Immature natural killer cell (primary cell): ENCODE measurements at places on chromosomes 12 and 14.

DNA sequence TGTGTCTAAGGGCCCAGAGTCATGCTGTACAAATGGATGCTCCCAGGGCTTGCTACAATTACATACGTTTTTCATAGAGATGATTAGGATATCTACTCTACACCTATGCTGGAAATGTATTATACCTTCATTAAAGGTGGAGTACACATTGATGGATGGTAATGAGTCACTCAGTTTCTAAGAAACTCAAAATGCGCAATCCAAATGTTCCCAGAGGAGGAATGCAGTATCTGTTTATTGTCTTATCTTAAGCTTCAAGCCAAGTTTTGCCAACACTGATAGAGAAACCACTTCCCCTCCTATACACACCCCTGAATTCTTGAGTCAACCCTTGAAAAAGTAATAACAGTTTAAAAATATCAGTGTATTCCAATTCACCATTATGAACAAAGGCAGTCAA is 266.6 kb upstream of the FAR2 start:
- DNase-seq, result no peak
- H3K36me3 ChIP-seq, result no peaks in the 10 kb centered on the region
- no peak overlapping the region for H3K27ac ChIP-seq
- H3K4me3 ChIP-seq, result no peak overlapping the region

DNA sequence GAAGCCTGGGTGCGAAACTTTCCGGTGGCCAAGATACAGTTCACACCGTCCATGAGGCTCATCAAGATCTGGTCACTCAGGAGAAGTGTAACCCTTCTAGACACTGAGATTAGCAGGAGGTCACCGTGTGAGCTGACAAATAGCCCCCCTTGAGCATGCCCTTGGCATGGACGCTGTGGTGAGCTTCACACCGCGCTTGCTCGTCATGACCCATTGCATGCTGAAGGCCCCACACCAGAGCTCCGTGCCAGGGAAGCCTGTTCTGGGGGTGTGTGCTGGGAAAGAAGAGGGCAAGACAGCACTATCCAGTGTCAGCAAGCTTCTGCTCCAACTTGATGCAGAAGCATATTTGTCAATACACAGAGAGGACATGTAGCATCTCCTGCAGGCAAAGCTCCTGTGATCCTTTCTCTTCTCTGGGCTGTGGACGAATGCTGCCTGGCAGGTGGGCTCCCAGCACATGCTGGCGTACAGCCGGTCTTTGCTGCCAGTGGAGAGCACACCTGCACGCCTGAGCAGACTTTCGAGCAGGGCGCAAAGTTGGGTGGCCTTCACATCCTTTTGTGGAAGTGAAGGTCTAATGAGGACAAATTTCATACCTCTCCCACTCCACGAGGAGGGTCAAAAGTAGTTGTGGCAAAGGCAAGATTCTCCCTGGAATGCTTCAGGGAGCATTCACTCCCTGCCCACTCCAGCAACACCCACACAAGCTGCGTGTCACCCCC is 126.9 kb upstream of the FKBP4 start:
- H3K4me3 ChIP-seq, result no peak overlapping the region
- peaks cover 4% of the 10 kb centered on the region for H3K27me3 ChIP-seq
- H3K36me3 ChIP-seq, result peaks cover 12% of the 10 kb centered on the region
- DNase-seq, result no peak
- H3K27ac ChIP-seq, result no peak overlapping the region

DNA sequence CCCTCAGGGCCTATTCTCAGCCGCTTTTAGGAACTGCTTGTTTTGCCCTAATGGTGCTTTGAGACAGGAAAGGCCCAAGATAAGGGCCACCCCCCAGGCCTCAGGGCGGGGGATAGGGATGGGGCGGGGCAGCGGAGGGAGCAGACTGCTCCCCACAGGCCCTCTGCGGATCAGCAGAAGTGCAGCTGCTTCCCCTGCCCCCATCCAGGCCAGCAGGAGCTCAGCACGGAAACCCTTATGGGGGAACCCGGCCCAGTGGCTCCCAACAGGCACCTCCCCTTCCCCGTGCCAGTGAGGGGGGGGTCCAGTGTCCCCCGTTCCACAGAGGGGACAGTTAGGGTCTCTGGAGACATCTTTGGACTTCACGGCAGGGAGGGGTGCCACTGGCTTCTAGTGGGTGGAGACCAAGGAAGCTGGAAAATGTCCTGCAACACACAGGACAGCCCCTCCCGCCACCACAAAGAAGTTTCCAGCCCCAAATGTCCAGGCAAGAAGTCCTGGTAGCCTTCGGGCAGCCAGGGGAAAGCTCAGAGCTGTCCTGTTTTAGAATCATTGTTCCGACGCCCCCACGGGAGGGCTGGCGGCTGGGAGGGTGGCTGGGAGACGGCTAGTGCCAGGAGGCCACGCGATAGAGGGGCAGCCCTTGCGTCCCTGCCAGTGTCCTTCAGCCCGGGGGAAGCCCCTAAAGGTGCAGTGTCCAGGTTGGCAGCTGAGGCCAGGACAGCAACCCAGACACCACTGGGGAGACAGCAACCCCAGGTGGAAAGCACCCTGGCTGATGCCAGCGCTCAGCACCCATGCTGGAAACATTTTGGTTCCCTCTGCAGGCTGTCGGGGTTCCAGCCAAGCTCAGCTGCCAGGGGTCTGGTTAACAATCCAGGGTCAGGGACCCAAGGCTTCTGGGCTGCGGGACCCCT is 10.4 kb upstream of the GPR132 start:
- DNase-seq, result no peak
- peaks cover 5% of the 10 kb centered on the region for H3K27me3 ChIP-seq
- H3K36me3 ChIP-seq, result no peaks in the 10 kb centered on the region
- peaks cover 28% of the 10 kb centered on the region for H3K4me1 ChIP-seq

GRCh38 chr14:35952584-35952983 is 126.4 kb downstream of the BRMS1L start:
- no peaks in the 10 kb centered on the region for H3K36me3 ChIP-seq
- no peak overlapping the region for H3K4me3 ChIP-seq

GRCh38 chr12:59624732-59625460 is 29.1 kb downstream of the SLC16A7 start:
- no peak overlapping the region for H3K27ac ChIP-seq
- H3K27me3 ChIP-seq, result no peaks in the 10 kb centered on the region
- no peak for DNase-seq
- H3K4me1 ChIP-seq, result peaks cover 80% of the 10 kb centered on the region
- H3K4me3 ChIP-seq, result no peak overlapping the region

- H3K27me3 ChIP-seq, result peaks cover 4% of the 10 kb centered on the region
- no peak overlapping the region for H3K4me3 ChIP-seq
- DNase-seq, result no peak
- H3K36me3 ChIP-seq, result no peaks in the 10 kb centered on the region
These were observed 29.9 kb downstream of the HSPB8 start for GRCh38 chr12:119208626-119209061.

- no peak for DNase-seq
- H3K27ac ChIP-seq, result no peak overlapping the region
- no peak overlapping the region for H3K4me3 ChIP-seq
- peaks cover 10% of the 10 kb centered on the region for H3K36me3 ChIP-seq
- H3K4me1 ChIP-seq, result no peaks in the 10 kb centered on the region
These were observed 42.1 kb upstream of the TESC start for GRCh38 chr12:117141097-117141898.

DNA sequence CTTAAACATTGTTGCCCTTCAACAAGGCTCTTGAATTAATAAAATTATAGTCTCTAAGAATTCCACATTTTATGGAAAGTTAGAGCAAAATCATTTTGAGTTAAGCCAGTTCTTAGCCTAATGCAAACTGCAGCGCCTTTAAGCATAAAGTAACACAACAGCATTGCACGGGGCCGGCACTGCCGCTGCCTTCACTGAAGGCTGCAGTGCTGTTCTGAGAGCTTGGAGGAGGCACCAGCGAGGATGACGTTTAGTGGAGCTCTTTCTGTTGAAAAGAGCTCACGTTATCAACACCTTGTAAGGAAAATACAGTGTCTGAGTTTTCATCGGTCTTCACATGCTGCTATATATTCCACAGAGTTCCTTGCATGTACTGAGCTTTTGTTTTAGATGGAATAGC is 38.3 kb upstream of the DYNC1H1 start:
- no peaks in the 10 kb centered on the region for H3K4me1 ChIP-seq
- no peak for DNase-seq
- H3K27ac ChIP-seq, result no peak overlapping the region
- H3K27me3 ChIP-seq, result peaks cover 7% of the 10 kb centered on the region
- H3K4me3 ChIP-seq, result no peak overlapping the region

GRCh38 chr14:64755781-64756221 is 51.6 kb downstream of the PLEKHG3 start:
- no peaks in the 10 kb centered on the region for H3K36me3 ChIP-seq
- peaks cover 73% of the 10 kb centered on the region for H3K4me1 ChIP-seq
- peak overlapping the region; percentile 77 for H3K4me3 ChIP-seq
- peak overlapping the region; percentile 86 for H3K27ac ChIP-seq
- H3K27me3 ChIP-seq, result peaks cover 22% of the 10 kb centered on the region
- DNase-seq, result peak; percentile 61

DNA sequence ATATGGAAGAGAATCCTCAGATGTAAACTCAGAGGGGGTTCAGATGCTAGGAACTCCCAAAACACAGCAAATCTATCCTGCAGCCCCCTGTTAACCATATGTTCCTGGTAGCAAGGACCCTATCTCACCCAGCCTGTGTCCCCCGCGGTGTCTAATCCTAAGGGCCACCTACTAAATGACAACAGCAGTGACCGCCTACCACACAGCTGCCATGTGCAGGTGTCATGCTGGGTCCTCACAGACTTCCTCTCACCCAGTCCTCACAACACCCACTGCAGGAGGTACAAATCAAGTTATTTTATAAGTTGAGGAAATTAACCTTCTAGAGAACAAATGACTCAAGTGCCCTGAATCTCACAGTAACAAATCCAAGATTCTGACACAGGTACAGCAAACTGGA is 73.9 kb downstream of the ITPK1 start:
- H3K27ac ChIP-seq, result peak overlapping the region; percentile 93
- H3K4me3 ChIP-seq, result peak overlapping the region; percentile 13
- H3K4me1 ChIP-seq, result peaks cover 92% of the 10 kb centered on the region
- no peaks in the 10 kb centered on the region for H3K36me3 ChIP-seq
- peaks cover 4% of the 10 kb centered on the region for H3K27me3 ChIP-seq

GRCh38 chr14:80988735-80989429 is 33.5 kb downstream of the TSHR start:
- no peaks in the 10 kb centered on the region for H3K27me3 ChIP-seq
- H3K27ac ChIP-seq, result no peak overlapping the region
- no peaks in the 10 kb centered on the region for H3K36me3 ChIP-seq
- H3K4me3 ChIP-seq, result no peak overlapping the region

DNA sequence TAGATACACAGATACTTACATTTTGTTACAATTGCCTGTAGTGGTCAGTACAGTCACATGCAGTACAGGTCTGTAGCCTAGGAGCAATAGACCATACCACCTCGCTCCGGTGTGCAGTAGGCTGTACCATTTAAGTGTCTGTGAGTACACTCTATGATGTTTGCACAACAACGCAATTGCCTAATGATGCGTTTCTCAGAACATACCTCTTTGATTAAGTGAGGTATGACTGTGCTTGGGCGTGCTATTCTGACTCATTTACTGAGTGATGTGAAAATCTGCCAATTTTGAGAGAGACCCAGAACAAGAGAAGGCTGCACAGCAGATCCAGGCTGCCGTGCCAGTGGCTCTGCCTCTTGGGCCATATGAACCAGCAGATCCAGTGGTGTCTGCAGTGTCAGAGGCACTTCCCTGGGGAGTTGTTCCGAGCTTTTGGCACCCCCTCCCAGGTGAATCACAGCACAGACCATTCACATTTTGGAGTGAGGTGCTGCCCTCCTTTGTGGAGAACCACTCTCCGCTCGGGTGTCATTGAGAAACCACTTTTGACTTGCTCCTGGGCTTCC is 20.4 kb downstream of the DLK1 start:
- no peak for DNase-seq
- no peak overlapping the region for H3K27ac ChIP-seq
- peaks cover 4% of the 10 kb centered on the region for H3K27me3 ChIP-seq
- no peaks in the 10 kb centered on the region for H3K36me3 ChIP-seq
- H3K4me3 ChIP-seq, result no peak overlapping the region

DNA sequence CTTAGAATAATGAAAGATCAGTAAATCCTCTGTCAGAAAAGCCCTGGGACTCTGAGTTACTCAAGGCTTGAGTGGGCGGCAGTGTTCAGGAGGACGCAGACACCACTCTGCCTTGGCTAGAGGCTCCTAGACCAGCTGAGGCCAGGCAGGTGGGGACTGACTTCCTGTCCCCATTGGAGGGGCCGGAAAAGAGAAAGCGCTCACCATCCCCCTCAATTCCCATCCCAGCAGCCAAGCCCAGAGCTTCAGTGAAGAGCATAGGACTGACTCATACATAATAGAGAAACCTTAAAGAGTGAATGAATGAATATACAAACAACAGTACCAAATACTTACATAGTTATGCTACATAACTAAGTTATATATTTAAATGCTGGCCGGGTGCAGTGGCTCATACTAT is 62.0 kb downstream of the PLEKHG7 start:
- H3K27me3 ChIP-seq, result no peaks in the 10 kb centered on the region
- H3K4me3 ChIP-seq, result no peak overlapping the region
- H3K4me1 ChIP-seq, result peaks cover 22% of the 10 kb centered on the region
- no peak overlapping the region for H3K27ac ChIP-seq
